ENCODE measurements at places on chromosomes 2 and 18.

GRCh38 chr2:179435000-179435399, 170.4 kb upstream of the SESTD1 start:
- no peak for DNase-seq

DNA sequence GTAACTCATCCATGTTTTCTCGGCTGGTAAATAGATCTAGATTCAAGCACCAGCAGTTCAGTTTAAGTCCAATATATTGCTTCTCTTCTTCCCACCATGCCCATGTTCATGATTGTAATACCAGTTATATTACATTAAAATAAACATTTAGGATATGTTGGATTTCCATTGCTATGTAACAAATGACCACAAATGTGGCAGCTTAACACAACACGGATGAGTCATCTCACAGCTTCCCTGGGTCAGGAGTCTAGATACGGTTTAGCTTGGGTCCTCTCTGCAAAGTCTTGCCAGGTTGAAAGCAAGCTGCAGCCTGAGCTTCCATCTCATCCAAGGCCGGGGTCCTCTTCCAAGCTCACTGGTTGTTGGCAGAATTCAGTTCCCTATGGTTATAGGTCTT, 39.4 kb upstream of the SMAD2 start:
- no peak for DNase-seq

DNA sequence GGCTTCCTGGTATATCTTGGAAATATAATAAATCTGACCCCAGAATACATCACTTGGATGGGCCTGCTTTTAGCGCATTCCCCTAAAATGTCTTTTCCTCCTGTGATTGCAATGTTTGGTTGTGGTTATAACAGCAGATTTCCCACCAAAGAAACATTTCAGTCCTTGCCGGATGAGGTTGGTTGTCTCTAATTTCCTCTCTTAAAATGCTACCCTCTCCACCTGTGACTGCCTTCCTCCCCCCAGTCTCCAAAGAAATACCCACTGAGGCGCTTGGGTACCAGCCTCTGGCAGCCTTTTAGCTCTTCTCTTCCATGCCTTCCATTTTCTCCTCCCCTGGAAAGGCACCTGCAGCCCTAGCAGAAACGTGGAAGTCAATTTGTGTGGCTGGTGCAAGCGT, 102.1 kb upstream of the SIX3 start:
- no peak for DNase-seq

DNA sequence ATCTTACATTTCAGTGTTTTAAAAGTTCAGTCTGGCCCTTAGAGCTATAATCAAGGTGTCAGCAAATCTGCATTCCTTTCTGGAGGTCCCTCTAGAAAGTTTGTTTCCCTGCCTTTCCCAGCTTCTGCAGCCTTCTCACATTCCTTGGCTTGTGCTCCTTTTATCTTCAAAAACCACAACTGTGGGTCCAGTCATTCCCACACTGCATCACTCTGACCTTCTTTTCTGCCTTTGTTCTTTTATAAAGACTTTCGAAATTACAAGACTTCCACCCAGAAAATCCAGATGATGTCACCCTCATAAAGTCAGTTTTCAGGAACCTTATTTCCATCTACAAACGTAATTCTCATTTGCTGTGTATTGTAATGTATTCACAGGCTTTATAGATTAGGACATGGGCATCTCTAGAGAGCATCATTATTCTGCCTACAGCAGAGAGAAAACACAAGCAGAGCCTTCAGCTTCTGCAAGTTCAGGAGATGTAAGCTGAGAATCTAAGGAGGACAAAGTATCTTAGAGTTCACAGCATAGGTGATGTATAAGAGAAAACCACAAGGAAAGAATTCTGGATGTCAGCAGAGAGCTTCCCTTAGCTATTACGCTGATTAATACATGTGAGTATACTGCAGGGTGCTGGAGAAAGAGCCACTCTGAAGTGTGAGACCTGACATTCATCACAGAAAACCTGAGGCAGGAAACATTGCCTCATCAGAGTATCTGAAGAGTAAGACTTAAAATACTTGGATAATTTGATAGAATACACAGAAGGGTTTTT, 1100.2 kb downstream of the CBLN2 start:
- no peak for DNase-seq

GRCh38 chr2:133787207-133787606, 218.9 kb upstream of the NCKAP5 start:
- DNase-seq: no peak

DNA sequence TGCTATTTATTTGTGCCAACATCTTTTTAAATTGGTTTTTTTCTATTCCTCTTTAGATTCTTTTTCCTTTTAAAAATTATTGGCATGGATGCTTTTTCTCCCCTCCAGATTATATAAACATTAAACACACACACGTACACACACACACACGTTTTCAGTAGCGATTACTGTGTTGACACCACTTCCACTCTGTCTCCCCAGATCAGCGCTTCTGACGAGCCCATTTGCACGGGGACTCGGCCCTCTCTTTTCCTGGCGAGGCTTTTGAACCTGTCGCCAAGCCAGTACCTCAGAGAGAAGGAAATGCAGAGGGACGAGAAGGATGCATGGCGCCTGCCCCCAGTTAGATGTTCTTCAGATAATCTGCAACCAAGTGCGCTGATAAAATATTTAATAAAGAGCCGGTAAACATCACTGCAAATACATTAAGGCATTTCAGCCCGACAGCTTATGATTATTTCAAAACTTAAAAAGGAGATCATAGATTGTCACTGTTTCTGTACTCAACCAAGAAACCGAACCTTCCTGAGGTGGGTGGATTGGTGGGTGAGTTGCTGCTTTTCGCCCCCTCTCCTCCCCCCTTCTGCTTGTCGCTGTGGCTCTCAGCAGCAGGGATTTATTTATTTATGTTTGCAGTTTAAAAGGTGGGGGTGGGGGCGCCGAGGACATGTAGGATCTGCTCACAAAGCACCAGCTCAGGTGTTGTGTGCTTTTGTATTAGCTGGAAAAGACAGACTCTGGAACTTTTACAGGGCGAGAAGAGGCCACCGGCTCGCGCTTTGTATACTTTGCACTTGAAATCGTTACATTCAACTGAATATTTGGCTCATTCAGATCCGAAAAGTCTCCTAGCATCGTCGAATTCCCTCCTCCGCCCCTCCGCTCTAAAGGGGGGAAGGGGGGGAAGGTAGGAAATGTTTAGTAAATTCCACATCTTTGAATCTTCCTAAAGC, 787 bp upstream of the TBR1 start:
- peak; percentile 37 for DNase-seq

DNA sequence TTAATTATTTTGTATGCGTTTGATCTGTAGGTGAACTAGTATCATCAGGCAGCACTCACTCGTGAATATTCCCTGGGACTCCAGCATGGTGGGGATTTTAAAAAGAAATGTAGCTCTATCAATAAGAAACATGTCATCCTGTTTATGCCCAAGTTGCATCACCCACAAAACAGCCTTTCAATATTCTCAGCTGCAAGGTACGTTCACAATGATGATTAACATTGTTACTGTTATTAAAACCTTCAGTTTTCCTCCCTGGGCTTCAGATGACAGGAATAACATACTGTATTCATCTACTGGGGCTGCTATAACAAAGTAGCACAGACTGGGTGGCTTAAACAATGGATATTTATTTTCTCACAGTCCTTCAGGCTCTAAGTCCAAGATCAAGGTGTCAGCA, 87.9 kb upstream of the KLHL29 start:
- DNase-seq: no peak

GRCh38 chr2:128304715-128305554, 13.7 kb downstream of the HS6ST1 start:
- DNase-seq: no peak

GRCh38 chr2:231615058-231615671, 22.5 kb downstream of the TEX44 start:
- DNase-seq: no peak

DNA sequence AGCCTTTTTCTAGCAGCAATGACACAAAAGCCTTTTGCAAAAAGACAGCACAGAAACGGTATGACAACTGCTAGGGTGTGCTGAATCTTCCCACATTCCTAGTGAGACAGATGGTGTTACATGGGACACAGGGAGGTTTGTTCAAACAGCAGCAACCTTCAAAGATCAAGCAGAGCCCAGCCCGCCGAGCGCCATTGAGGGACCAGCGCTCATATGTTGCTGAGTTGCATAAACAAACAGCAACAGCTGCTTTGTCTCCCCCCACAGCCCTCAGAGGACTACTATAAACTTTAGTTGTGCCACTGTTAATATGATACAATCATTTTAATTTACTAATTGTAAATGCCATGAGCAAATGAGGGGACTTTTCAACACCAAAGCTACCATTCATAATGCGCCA, 117.7 kb downstream of the ZEB2 start:
- DNase-seq: no peak

- no peak for DNase-seq
These were observed 44.5 kb upstream of the SEMA4C start for GRCh38 chr2:96914332-96914731.

DNA sequence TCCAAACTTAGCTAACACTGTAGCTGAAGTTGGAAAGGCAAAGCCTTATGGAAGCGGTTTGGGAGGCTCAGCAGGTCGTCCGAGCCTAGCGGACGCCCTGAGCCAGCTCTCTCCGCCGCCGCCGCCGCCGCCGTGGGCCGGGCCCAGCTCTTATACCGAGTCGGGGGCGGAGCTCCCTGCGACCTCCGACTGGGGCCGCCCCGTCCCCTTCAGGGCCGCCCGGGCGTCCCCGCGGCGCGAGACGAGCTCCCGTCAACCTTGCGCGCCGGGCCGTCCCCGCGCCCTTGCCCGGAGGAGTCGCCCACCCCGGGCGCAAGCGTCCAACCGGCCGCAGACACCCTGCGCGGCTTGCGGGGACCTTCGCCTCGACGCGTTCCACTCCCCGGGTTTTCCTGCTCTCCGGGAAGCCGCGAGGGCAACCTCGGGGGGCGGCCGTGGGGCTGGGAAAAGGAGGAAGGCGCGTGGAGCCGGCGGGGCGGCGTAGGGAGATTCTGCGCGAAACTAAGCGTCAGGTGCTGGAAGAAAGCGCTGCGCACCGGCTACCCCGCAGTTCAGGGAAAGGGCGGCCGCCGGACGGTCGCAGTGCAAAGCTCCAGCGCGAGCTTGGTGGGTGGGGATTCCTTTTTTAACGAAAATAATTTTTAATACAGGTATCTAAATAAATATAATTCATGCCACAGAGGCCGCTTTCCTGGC, at the start of gene SLC40A1:
Gene SLC40A1, minus strand, starts transcription at position 129 of the 696 bp plus-strand sequence. CDS start 326 bp downstream, outside the sequence.
- peak; percentile 94 for DNase-seq

- DNase-seq: no peak
These were observed 2.9 kb upstream of the DPYSL5 start for GRCh38 chr2:26845021-26845420.

GRCh38 chr2:120732506-120733237, 3.0 kb upstream of the GLI2 start:
- DNase-seq: no peak

DNA sequence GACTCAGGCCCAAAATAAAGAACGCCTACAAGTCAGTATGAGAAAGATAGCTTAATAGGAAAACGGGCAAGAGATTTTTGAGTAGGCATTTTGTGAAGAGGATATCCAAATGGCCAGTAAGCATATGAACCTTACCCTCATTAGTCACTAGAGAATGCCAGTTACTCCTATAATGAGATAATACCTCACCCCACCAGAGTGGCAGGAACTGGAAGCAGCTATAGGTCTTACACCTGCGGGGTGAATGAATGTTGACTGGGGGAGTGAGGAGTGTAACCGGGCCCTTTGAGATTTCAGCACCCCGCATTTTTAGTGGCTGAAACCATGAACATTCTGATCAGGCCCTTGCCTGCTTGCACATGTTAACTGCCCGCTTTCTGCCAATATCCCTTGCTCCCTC, 7.5 kb upstream of the PTPN2 start:
- DNase-seq: no peak

DNA sequence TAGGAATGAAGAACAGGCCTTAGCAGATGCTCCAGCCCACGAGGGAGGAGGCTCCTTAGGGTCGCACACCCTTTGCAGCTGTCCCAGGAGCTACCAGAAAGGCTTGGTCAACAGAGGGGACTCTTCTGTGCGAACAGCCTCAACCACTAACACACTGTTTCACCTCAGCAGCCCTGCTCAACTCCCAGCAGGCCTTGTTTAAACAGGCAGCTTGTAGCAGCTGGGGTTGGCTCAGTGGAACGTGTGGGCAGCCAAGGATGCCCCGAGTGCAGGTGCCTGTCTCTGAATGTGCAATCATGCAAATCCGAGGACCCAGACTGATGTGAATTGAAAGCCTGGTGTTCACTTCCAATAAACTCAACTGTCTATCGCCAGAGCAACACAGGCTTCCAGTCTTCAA, 88.7 kb upstream of the CXCR4 start:
- no peak for DNase-seq

GRCh38 chr2:40455661-40456060, 3.8 kb upstream of the SLC8A1 start:
- no peak for DNase-seq

- no peak for DNase-seq
These were observed 26.0 kb upstream of the GALNT5 start for GRCh38 chr2:157231476-157231875.

GRCh38 chr2:165067643-165068486, 112.5 kb upstream of the SLC38A11 start:
- DNase-seq: peak; percentile 48

GRCh38 chr18:40152859-40153258, 1802.2 kb upstream of the PIK3C3 start:
- DNase-seq: no peak

- DNase-seq: no peak
These were observed 36.0 kb upstream of the TANK start for GRCh38 chr2:161124201-161124600.

DNA sequence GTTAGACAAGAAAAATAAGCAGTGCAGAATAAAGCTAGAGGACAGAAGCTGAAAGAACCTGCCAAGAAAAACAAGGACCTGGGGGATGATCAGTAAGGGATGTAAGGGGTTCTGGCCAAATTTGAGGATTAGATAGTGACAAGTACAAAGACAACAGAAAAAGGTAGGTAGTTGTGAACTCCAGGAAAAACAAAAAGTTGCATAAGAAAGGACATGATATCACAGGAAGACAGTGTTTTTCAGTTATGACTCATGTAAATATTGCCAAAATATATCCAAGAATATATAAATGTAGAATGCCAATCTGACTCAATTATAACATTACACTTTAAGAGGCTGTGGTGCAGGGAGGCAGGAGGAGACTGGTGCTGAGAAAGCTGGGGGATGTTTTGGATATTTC, 209.8 kb upstream of the SH3BP4 start:
- DNase-seq: no peak

GRCh38 chr2:156784020-156784701, 348.0 kb downstream of the GPD2 start:
- DNase-seq: no peak

DNA sequence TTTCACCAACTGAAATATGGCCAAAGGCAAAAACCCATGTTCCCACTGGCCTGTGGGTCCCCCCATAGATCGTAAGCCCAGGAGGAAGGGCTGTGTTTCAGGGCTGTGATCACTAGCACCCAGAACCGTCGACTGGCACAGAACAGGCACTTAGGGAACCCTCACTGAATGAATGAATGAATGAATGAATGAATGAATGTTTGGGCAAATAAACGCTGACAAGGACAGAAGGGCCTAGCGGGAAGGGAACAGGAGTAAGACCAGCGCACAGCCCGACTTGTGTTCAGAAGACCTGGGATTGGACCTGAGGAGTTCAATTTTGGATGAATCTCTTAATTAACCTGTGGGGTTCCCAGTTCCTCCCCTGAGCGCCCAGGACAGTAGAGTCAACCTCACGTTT, 76.2 kb downstream of the TPO start:
- no peak for DNase-seq
